A549 treated with dexamethasone at 1 μM for 4 hours (cell line): ENCODE measurements at places on chromosomes 6 and 20. TPM values are rescaled to one million over a fixed set of nuclear protein-coding genes. Genes with fewer than 3 reads are reported as not detected.

The GLP1R gene
- not detected in 5 replicates for total RNA-seq

The SAMD10 gene
- total RNA-seq, result not detected in 5 replicates

The TBXT gene
- total RNA-seq, result not detected in 5 replicates

The ARMC2 gene
- 1.8 to 2.6 TPM (median 2.0 TPM) in 5 replicates for total RNA-seq

The APCDD1L gene
- 0.07 to 0.18 TPM (median 0.11 TPM) in 4 of 5 replicates, not detected in the other for total RNA-seq

The RSPO3 gene
- total RNA-seq, result 68.8 to 84.3 TPM (median 77.2 TPM) in 5 replicates

The FRS3 gene
- 1.6 to 3.0 TPM (median 2.6 TPM) in 5 replicates for total RNA-seq

The C6orf89 gene
- 16.4 to 21.0 TPM (median 19.2 TPM) in 5 replicates for total RNA-seq

The THBS2 gene
- 0.07 to 0.12 TPM (median 0.09 TPM) in 5 replicates for total RNA-seq

The MPIG6B gene
- total RNA-seq, result not detected in 5 replicates
